ENCODE measurements at places on chromosomes 6 and 20. TPM values are rescaled to one million over a fixed set of nuclear protein-coding genes. Genes with fewer than 3 reads are reported as not detected.

DNA sequence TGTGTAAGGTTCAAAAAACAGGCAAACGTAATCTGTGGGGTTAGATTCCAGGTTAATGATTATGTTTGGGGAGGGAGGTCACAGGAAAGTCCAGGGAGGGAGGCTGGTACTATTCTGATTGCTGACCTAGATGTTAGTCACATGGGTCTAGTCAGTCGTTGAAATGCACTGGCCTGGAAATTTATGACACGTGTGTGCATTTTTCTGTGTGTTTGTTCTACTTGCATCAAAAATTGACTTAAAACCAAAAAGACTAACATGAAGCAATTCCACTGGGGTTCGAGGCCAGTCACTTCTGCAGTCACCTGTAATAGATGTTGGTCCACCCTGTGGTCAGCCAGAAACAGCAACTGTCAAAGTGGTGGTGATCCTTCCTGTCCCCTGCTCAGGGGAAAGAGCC lies 104.2 kb upstream of the MLN start:
- no peak for DNase-seq

Gene OPN5
- total RNA-seq, result not detected

DNA sequence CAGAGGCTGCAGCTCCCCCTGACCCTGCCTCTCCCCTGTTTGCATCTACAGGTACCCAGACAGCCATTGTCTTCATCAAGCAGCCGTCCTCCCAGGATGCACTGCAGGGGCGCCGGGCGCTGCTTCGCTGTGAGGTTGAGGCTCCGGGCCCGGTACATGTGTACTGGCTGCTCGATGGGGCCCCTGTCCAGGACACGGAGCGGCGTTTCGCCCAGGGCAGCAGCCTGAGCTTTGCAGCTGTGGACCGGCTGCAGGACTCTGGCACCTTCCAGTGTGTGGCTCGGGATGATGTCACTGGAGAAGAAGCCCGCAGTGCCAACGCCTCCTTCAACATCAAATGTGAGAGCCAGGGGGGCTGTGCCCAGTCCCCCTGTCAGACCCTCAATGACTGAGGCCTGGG lies 42.1 kb upstream of the SRF start:
- no peak for DNase-seq

GRCh38 chr6:163974322-163974721 lies 559.8 kb downstream of the QKI start:
- DNase-seq, result no peak

DNA sequence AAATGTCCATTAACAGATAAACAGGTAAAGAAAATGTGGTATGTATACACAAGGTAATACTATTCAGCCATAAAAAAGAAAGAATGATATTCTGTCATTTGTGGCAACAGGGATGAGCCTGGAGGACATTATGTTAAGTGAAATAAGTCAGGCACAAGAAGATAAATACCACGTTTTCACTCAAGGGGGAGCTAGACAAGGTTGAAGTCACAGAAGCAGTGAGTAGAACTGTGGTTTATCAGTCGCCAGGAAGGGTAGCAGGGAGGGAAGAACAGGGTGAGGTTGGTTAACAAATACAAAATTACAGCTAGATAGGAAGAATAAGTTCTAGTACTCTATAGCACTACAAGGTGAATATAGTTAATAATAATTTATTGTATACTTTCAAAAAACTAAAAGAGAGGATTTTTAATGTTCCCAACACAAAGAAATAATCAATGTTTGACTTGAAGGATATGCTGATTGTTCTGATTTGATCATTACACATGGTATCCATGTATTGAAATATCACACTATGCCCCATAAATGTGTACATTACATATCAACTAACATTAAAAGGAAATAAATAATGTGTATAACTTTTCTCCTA lies 21.1 kb downstream of the RTN4IP1 start:
- peak; percentile 61 for DNase-seq

GRCh38 chr20:41051009-41051825 lies 22.6 kb downstream of the TOP1 start:
- DNase-seq, result no peak

- no peak for DNase-seq
Measured at GRCh38 chr6:160177220-160177619, 55.6 kb downstream of the SLC22A1 start.

Gene DNAH8
- total RNA-seq, result not detected

Gene CAPN11
- 1.2 TPM for total RNA-seq

Gene CALHM4
- not detected for total RNA-seq

DNA sequence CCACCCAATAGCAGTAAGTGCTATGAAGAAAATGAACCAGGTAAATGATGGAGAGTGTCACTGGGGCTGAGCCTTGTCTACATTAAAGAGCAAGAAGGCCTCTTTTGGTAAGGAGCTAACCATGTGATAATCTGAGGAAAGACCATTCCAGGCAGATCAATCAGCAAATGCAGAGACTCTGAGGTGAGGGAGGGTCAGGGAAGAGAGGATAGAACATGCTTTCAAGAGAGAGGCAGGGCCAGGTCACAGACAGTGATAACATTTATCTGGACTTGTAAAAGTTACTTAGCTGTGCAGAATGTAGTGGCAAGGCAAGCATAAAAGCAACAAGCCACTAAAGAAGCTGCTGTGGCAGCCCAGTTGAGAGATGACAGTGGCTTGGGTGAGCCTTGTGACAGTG lies 197.3 kb downstream of the TASP1 start:
- DNase-seq, result no peak

DNA sequence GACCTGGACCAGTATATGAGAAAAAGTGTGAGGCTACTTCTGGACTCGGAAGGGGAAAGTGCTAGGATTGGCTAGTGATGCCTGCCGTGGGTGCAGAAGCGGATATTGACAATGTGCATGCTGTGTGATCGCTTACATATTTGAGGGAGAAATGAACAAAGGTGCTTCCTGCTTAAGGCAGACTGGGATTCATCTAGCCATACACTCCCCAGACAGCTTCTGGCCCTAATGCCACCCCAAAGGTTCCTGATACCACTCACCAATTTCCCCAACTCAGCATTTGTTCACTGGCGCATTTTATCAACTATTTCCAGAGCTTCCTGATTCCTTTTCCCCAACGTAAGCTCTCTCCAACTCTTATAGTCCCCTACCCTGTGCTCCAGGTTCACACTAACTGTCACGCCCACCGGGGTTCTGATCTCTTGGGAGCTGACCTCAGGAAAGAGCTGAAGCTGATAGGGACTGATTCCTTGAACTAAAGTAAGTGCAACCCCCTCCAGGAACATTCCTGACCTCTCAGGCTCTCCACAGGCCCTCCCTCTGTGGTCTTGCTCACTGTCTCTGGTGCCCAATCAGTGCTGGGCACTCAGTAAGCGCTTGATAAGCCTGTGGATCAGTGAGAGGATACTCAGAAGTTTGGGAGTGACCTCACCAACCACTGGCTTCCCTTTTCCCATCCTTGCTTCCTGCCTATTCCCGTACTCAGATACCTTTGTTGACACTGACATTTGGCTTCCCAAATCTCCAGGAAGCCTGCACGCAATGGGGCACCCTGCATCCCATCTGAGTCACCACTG lies 73.3 kb downstream of the MRPL14 start:
- DNase-seq, result peak; percentile 81

GRCh38 chr6:169663468-169663867 lies 38.4 kb downstream of the WDR27 start:
- no peak for DNase-seq

GRCh38 chr6:149150801-149151398 lies 166.6 kb upstream of the TAB2 start:
- no peak for DNase-seq

Gene CALHM6
- 0.95 TPM for total RNA-seq

GRCh38 chr6:45421709-45422502 lies 44.2 kb upstream of the SUPT3H start:
- peak; percentile 79 for DNase-seq

DNA sequence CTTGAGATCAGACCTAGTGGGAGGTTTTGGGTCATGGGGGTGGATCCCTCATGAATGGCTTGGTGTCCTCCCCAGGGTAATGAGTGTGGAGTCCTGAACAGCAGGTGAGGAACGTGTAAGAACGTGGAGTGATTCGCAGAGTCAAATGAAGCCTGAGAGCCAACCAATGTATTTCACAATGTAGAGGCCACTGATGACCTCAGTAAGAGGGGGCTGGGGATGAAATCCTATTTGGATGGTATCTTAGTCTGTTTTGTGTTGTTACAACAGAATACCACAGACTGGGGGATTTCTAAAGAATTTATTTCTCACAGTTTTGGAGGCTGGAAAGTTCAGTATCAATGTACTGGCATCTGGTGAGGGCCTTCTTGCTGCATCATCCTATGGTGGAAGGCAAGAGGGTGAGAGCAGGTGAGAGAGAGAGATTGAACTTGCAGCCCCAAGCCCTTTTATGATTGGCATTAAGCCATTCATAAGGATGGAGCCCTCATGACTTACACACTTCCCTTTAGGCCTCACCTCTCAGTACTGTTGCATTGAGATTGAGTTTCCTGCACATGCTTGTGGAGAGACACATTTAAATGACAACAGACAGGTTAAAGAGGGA lies 47.3 kb upstream of the HIVEP1 start:
- no peak for DNase-seq

Gene CDH26
- 1.1 TPM for total RNA-seq

GRCh38 chr6:667253-667927 lies 10.5 kb upstream of the HUS1B start:
- DNase-seq, result no peak

GRCh38 chr20:48295966-48296421 lies 510.7 kb upstream of the SULF2 start:
- peak; percentile 68 for DNase-seq

DNA sequence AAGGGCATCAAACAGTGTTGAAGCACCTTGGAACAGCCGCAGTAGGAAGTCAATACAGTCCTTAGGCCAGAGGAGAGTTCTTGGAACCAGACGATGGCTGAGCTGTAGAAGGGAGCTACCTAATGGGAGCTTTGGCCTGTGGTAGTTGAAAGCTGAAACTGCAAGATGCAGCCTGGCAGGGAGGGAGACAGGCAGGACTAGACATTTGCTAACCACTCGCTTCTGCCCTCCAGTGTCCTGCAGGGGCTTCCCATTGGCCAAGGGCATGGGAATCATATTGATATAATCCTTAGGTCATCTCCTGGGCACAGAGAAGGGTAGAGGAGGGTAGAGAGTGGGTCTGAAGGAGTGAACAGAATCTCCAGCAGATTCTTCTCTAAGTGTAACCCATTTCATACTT lies 60.4 kb downstream of the TPD52L1 start:
- DNase-seq, result no peak

Gene HLA-G
- 1.1 TPM for total RNA-seq
